ENCODE measurements at places on chromosomes 2 and 18. TPM values are rescaled to one million over a fixed set of nuclear protein-coding genes. Genes with fewer than 3 reads are reported as not detected.
A peak's percentile ranks its signal among the peaks of the same experiment; 100 is the strongest.

- DNase-seq = no peak
- no peak overlapping the region for H3K4me3 ChIP-seq
- H3K36me3 ChIP-seq = no peaks in the 10 kb centered on the region
- no peak overlapping the region for H3K27ac ChIP-seq
These were observed 47.4 kb upstream of the CYRIA start for GRCh38 chr2:16713011-16713423.

DNA sequence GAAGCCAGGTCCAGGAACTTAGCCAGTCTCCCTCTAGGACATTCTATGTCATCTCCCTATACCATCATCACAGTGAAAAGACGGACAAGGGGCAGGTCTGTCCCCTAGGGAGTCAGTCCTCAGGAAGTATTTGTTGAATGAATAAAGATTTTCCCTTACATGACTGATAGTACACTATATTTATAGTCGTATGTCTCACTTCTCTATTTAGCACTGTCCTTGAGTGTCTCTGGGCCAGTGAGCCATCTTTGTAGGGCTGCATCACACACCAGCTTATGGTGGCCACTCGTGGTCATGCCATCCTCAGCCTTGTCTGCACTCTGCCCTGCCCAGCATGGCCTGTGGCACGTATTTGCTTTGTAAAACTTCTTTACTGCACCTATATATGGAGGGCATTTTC lies 25.8 kb downstream of the PTPN18 start:
- DNase-seq = no peak
- H3K27ac ChIP-seq = no peak overlapping the region
- no peaks in the 10 kb centered on the region for H3K27me3 ChIP-seq

GRCh38 chr18:5073026-5073944 lies 123.8 kb downstream of the AKAIN1 start:
- H3K36me3 ChIP-seq = no peaks in the 10 kb centered on the region
- H3K4me3 ChIP-seq = no peak overlapping the region
- no peak overlapping the region for H3K27ac ChIP-seq
- no peaks in the 10 kb centered on the region for H3K4me1 ChIP-seq

DNA sequence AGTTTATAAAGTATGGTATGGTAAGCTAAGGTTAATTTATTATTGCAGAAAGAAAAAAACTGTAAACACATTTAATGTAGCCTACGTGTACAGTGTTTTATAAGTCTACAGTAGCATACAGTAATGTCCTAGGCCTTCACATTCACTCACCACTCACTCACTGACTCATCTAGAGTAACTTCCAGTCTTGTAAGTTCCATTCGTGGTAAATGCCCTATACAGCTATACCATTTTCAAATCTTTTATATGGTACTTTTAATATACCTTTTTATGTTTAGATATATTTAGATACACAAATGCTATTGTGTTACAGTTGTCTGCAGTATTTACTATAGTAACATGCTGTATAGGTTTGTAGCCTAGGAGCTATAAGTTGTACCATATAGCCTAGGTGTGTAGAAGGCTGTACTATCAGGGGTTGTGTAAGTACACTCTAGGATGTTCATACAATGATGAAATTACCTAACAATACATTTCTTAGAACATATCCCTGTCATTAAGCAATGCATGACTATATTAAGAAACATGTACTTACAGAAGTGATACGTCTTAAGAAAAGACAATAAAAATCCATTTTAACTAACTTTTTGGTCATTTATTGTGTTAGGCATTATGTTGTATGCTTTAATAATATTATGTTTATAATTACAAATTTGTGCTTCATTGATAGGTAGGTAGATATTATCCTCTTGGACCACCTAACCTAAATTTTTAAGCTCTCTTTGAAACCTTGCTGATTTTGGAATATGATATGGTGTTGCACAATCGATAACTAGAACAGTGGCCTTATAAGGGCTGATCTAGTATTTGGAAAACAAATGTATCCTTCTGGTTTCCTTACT lies 51.9 kb downstream of the VRK2 start:
- no peak overlapping the region for H3K27ac ChIP-seq
- no peak overlapping the region for H3K4me3 ChIP-seq
- H3K36me3 ChIP-seq = peaks cover 20% of the 10 kb centered on the region
- DNase-seq = no peak

- H3K36me3 ChIP-seq = no peaks in the 10 kb centered on the region
- DNase-seq = no peak
- H3K27me3 ChIP-seq = peaks cover 2% of the 10 kb centered on the region
- no peak overlapping the region for H3K27ac ChIP-seq
- no peak overlapping the region for H3K4me3 ChIP-seq
These were observed 176.2 kb downstream of the TRABD2A start for GRCh38 chr2:84704505-84705244.

PPIL3 gene
- 51.1 TPM for total RNA-seq

CFAP65 gene
- not detected for total RNA-seq

GRCh38 chr18:9546468-9546867 lies 67.9 kb downstream of the PPP4R1 start:
- H3K27me3 ChIP-seq = no peaks in the 10 kb centered on the region
- no peak for DNase-seq
- no peak overlapping the region for H3K27ac ChIP-seq
- H3K4me3 ChIP-seq = no peak overlapping the region
- no peaks in the 10 kb centered on the region for H3K4me1 ChIP-seq
- H3K36me3 ChIP-seq = peaks cover 35% of the 10 kb centered on the region

DNA sequence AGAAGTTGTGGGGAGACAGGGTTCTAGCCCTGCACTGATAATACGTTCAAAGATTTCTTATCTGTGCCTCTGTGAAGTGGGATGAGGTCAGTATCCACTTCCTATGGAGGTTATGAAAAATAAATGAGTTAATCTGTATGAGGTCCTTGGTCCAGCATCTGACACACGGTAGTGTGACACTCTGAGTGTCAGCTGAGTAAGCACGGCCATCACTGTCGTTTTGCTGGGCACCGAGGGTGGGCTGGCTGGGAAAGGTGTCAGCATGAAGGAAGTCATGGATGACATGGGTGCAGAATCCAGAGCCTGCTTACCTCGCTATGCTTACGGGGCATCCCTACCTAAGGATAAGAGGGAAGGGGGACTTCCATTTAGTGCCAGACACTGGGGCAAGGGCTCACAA lies 150.3 kb downstream of the INHBB start:
- no peak for DNase-seq
- no peak overlapping the region for H3K4me3 ChIP-seq
- peaks cover 57% of the 10 kb centered on the region for H3K27me3 ChIP-seq
- no peaks in the 10 kb centered on the region for H3K4me1 ChIP-seq
- no peak overlapping the region for H3K27ac ChIP-seq

DNA sequence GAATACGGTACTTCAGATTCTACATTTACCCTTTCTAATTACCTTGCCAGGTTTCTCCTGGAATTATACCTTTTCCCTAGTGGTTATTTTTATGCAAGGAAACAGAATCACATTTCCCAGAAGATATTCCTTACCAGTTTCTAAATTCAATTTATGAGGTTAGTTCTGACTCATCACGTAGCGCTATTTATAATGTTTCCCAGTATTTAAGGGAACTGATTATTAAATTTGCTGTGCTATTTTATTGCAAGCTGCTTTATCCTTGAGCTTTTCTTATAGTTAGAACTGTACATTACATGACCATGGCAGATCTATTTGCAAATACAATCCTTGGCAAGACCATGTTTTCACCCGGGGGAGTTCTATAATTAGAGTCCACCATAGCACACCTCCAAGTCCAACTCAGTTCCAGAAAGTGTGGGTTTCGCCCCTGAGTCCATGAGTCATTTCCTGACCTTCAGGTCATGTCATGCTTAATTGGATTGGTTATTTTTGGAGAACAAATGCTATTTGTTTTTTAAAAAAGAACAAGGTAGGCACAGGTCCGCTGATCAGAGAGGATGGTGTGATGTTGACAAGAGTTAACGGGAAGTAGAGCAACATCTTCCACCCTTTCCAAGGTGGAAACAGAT lies 126.6 kb downstream of the ZNF532 start:
- no peaks in the 10 kb centered on the region for H3K27me3 ChIP-seq
- peaks cover 15% of the 10 kb centered on the region for H3K36me3 ChIP-seq
- H3K4me3 ChIP-seq = no peak overlapping the region
- no peak overlapping the region for H3K27ac ChIP-seq
- peaks cover 3% of the 10 kb centered on the region for H3K4me1 ChIP-seq

DNA sequence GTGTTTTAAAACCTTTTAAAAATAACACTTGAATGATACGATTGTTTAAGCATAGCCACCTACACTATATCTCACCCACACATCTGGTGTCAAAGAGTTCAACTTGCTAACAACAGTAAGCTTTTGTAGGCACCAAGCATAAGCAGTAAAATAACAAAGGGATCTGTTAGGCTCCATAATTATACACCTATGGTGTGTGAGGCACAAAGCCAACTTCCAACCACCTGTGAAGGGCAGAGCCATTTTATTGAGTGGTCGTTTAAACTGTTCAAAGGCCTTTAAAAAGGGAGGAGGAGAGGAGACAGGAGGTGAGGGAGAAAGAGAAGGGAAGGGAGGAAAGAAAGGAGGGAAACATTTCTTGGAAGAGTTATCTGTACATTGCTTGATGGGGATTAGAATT lies 27.9 kb downstream of the NEMP2 start:
- no peak overlapping the region for H3K27ac ChIP-seq
- no peak overlapping the region for H3K4me3 ChIP-seq
- H3K27me3 ChIP-seq = no peaks in the 10 kb centered on the region
- peaks cover 7% of the 10 kb centered on the region for H3K4me1 ChIP-seq
- peaks cover 9% of the 10 kb centered on the region for H3K36me3 ChIP-seq
- no peak for DNase-seq

AQP12A gene
- total RNA-seq = not detected

DNA sequence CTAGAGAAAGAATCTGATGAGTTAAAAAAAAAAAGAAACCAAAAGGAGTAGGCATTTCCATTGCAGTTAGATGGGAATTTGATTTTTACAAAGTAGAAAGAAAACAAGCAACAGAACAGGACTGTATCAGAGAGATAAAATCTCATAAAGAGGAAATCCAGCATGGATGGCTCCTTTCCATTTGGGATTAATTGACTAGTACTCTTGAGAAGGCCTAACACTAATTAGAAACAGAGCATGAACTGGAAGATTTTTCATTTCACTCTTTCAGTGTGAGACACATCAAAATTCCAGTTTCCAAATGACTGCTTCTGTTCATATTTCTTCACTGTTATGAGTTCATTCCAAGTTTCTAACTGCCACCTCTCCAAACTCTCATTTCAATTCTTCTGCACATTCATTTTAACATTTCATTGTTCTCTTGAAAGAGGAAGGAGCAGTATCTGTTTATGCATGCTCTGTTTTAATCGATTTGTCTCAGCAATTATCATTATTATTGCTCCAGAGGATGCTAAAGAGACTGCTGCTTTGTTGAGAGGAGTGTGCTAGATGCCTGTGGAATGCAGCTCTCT lies 108.8 kb upstream of the PIEZO2 start:
- no peaks in the 10 kb centered on the region for H3K27me3 ChIP-seq
- DNase-seq = no peak
- H3K4me3 ChIP-seq = no peak overlapping the region
- peaks cover 4% of the 10 kb centered on the region for H3K36me3 ChIP-seq
- peaks cover 51% of the 10 kb centered on the region for H3K4me1 ChIP-seq

CLHC1 gene
- total RNA-seq = 38.0 TPM

CFC1 gene
- total RNA-seq = not detected

DNA sequence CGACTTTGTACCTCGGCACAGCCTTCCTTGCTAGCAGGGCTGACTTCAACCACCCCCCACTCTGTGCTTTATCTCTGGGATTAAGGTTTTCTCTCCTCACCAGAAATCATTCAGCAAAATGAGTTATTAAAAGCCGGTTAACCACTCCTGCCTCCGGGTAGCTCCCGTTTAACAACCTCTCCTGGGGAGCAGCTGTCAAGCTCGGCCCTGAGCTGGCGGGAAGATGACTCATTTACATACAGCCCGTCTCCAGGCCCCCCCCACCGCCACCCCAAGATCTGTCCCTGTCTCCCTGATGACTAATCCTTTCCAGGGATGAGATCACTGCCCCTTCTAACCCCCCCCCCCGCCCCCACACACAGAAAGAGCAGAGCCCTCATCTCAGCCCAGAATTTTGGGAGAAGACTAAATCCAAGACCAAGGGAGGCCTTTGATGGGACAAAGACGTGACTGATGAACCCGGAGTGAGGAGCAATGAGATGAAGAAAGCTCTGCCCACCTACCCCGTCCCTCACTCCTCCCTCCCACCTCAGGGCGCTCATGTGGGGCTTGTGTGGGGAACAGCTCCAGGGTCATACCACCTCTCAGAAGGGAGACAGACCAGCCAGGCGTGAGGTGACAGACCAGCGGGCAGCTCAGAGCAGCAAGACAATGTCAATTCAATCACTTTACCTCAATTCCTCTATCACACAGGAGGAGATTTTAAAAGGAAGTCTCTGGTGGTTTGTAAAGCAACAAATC lies 131.4 kb downstream of the MSH2 start:
- no peak overlapping the region for H3K27ac ChIP-seq
- DNase-seq = no peak
- peaks cover 3% of the 10 kb centered on the region for H3K4me1 ChIP-seq
- H3K27me3 ChIP-seq = no peaks in the 10 kb centered on the region

DNA sequence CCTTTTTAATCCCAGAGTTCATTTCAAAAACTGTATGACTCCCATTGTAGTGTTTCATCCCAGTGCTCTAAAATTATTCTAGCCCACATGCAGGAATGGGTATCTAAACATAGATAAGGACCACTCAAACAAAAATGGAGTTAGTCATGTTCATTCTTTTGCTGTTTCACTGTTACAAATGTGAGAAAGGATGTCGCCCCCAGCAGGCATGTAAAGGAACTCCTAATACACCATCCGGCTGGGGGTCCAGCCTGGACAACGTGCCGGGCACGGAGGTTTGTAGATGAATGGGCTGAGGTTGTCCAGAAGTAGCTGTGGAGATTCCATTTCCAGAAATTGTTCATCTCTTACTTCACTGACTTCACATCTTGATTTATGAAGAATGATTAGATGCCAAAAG lies 101.9 kb upstream of the RAB12 start:
- peaks cover 9% of the 10 kb centered on the region for H3K27me3 ChIP-seq
- DNase-seq = peak; percentile 37
- peaks cover 6% of the 10 kb centered on the region for H3K4me1 ChIP-seq
- H3K36me3 ChIP-seq = no peaks in the 10 kb centered on the region
- H3K4me3 ChIP-seq = no peak overlapping the region

GRCh38 chr2:124081154-124081716 lies 56.1 kb downstream of the CNTNAP5 start:
- H3K36me3 ChIP-seq = no peaks in the 10 kb centered on the region
- H3K27me3 ChIP-seq = peaks cover 17% of the 10 kb centered on the region
- H3K4me3 ChIP-seq = no peak overlapping the region
- H3K27ac ChIP-seq = no peak overlapping the region
- H3K4me1 ChIP-seq = no peaks in the 10 kb centered on the region

SLC39A6 gene
- total RNA-seq = 42.7 TPM

CHRNG gene
- total RNA-seq = not detected

DNA sequence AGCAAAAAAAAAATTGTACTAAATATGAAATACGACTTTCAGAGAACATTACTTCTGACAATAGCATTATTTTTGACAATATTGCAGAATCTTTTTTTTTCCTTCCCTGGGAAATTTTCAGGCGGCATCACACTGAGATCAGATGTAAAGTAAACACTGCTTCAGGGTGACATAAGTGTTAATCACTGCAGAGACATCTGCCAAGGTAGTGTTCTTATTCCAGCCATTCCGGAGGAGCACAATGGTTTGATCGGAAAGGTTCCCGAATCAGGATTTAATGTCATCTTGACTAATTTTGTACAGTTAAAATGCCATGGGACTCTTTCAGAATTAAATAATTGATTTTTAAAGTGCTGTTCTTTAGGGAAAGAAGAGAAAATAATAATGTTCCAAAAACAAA lies 56.7 kb upstream of the ZNF236 start:
- H3K4me1 ChIP-seq = no peaks in the 10 kb centered on the region
- no peak overlapping the region for H3K4me3 ChIP-seq
- H3K27ac ChIP-seq = no peak overlapping the region

TOGARAM2 gene
- total RNA-seq = 0.40 TPM

Data from mesothelial cell of epicardium (in vitro differentiated cells).